ENCODE measurements at places on chromosomes 1 and 21.
A peak's percentile ranks its signal among the peaks of the same experiment; 100 is the strongest.

DNA sequence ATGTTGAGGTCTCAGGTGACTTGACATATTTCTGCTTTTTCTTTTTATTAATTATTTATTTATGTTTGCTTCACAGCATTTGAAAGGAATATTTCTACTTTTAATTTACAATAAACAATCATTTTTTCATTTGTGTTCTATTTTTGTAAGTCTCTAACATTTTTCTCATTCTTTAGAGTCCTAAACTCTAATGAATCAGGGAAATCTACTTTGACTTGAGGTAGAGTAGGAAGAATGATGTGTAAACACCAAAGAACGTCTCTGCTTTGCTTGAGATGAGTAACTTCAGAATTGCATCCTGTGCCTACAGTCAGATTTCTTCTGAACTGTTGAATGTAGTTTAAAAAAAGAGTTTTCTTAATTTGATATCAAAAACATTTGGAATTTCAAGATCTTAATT lies 65.2 kb downstream of the CNST start:
- DNase-seq = peak; percentile 28

DNA sequence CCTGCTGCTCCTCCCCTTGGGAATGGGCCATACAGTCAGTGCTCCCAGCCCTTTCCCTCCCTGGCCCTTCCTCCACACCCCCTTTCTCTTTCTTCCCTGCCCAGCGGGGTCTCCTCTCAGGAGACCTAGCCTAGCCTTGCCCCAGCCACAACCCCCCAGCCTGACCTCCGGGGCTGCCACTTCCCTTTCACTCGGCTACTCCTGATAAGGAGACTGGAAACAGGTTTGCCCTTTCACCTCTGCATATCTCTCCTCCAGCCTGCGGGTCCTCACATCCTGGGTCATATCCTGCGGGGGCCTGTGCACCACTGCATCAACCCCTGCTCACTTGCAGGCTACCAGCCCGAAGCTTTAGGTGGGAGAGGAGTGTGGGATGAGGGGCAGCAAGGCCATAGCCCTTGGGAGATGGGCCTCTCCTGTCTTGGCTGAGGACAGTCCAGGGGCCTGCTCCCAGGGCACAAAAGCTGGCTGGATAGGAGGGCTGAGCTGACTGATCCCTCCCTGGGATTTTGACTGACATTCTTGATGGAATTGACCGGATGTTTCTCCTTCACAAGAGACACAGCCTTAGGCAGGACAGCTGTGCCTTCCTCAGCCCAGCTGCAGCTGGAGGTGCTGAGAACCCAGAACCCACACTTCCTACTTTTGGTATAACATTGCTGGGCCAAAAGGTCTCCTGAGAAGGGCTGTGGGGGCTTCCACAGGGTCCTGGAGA lies 19.2 kb upstream of the ALX3 start:
- DNase-seq = no peak

DNA sequence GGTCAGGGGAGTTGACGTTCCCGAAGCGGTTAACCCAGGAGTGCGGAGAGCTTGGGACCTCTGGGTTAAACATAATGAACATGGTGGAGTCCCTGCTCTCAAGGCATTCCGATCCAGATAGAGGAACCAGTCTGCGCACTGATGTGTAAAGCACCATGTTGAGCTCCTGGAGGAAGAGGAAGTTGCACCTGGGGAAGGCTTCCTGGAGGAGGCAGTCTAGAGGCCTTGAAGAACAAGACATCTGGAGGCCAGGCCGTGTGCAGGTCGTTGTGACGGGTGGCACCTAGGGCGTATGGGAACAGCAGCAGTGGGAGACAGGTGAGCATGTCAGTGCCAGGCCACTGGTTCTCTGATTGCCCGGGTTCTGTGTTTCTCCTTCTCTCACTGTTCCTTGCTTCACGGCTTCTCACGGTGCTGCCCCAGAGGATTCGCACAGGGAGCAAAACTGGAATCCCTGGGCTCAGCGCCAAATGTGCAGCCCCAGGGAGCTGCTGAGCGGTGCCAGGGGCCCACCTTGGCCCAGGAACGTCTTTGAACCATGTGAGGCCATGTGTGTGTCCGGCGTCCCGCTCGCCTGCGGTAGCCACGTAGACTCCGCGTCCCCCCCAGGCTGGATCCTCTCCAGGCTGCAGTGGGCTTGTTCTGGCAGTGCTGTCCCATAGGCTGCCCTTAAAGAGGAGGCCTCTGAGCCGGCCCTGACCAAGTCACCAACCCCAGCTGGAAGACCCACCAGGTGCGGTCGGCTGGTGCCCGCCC lies 122.9 kb upstream of the GALNT2 start:
- no peak for DNase-seq

GRCh38 chr21:35368326-35368725 lies 319.2 kb upstream of the RUNX1 start:
- DNase-seq = no peak

DNA sequence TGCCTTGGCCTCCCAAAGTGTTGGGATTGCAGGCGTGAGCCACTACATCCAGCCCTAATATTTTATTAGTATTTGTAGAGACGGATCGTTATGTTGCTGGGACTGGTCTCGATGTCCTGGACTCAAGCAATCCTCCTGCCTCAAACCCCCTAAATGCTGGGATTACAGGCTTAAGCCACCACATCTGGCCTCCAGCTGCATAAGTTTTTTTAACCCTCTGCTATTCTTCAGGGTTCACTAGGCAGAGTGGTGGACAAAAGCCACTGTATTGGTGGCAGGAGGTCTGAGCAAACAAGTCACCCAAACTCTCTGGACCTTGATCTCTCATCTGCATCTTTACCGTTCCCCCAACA lies 10.1 kb upstream of the CLIC4 start:
- DNase-seq = no peak

DNA sequence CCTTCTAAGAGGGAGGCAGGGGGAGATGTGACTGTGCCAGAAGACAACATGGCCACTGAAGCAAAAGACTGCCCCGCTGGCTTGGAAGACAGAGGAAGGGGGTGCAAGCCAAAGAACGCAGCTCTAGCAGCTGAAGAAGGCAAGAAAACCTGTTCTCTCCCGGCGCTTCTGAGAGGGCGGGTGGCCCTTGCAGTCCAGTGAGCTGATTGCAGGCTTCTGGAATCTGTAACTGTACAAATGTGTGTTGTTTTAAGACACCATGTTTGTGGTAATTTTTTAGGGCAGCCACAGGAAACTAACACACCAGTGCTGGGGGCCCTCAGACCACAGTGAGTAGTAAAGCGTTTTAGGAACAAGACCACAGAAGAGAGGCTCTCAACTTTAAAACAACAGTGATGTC lies 47.0 kb downstream of the CD46 start:
- no peak for DNase-seq

DNA sequence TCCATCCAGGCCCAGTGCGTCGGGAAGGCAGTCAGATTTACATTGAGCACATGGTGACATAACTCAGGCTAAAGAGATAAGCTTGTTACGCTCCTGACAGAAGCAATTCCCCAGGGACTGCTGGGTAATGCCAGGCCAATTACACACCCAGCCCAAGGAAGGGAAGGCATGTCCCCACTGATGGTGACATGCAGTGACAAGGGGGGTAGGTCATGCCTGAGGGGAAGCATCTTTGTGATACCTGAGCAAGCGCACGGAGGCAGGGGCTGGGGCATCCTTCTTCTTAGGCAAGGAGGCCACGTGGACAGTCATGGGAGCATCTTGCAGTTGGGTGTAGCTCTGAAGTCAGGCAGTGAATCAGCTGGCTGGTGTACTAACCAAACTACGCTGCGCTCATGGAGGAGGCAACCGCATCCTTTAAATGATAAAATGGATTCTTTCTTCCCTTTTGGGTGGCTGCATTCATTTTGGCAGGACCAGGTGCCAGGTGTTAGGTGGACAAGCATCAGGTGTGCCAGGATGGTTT lies 39.6 kb upstream of the GRIK3 start:
- DNase-seq = no peak

DNA sequence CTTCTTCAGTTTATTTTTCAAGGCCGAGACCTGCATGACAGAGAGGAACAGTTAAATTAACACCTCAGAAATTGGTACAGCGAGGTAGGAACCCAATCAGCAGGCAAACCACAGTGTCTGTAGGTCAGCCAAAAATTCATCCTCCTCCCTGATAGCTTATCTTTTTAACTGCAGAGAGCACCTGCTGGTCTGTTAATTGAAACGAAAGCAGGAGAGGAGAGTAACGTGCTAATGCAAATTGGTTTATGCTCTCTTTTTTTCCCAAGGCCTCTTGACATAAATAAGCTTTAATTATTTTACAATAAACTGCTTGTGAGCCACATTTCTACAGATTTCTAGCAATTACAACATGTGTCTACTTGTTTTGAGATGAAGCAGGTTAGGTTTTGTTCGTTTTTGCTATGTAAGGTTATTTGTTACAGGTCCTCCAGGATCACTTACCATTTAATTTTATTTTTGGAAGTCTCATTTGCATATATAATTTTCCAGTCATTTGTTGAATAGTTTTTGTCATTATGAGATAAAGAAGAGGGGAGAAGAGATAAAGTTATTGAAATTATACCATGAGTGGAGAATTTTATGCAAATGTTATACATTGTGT lies 179.9 kb downstream of the DENND1B start:
- DNase-seq = no peak
